ENCODE measurements at places on chromosomes 2 and 18. TPM values are rescaled to one million over a fixed set of nuclear protein-coding genes. Genes with fewer than 3 reads are reported as not detected.

GRCh38 chr2:181818058-181818680, 73.4 kb upstream of the ITPRID2 start:
- no peak for DNase-seq

DNA sequence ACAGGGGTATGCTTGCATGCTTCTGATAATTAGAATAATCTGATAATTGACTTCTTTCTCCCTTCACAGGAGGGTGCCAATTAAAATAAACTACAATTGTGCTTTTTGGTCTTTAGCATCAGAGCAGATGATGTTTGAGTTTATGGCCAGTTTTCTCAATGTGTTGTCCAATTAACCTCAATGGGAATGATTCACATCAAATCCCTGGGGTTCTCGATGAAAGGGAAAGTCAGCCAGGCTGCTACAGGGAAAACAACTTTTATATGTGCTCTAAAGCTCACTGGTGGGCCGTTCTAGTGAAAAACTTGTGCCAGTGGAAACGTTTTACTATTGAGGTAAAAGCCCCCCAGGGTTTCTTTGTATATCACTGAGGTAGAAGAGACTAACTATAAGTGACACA, 887.3 kb upstream of the CRIM1 start:
- DNase-seq, result no peak

- no peak for DNase-seq
Observed at GRCh38 chr2:85504778-85505261, 34.1 kb upstream of the MAT2A start.

PPM1G gene
- total RNA-seq, result 52.0 TPM

AQP12B gene
- total RNA-seq, result not detected

C2orf78 gene
- not detected for total RNA-seq

Measured in lower lobe of right lung (tissue), 2 donors.